ENCODE measurements at places on chromosomes 16 and 17.

DNA sequence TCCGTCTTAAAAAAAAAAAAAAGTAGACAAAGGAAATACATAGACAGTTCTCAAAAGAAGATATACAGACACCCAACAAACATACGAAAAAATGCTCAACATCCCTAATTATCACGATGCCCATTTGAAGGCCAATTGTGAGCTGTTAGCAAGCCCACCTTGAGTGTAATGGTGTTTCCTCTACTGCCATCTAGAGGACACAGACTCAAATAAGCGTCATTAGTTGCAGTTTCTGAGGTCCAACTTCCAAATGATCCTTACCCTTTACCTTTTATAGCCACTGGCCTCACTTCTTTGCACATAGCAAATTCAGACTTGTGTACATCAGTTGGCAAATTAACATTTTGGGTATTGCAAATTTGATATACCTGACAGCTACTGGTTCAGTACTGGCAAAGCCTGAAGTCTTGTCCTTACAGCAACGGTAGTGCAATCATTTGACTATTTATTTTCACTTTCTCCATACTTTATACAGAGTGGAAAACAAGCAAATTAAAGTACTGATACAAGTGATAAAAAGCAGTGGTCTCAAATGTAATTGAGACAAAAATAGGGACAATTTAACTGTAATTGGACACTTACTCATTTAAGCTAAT lies 536.3 kb upstream of the EEF2KMT start:
- no peak for DNase-seq
- H3K27me3 ChIP-seq: no peaks in the 10 kb centered on the region
- H3K4me3 ChIP-seq: no peak overlapping the region

- H3K27ac ChIP-seq: no peak overlapping the region
- H3K27me3 ChIP-seq: no peaks in the 10 kb centered on the region
- no peak overlapping the region for H3K4me3 ChIP-seq
- no peaks in the 10 kb centered on the region for H3K4me1 ChIP-seq
- no peaks in the 10 kb centered on the region for H3K36me3 ChIP-seq
- DNase-seq: no peak
Observed at GRCh38 chr17:42081516-42082129, 16.6 kb downstream of the ZNF385C start.

DNA sequence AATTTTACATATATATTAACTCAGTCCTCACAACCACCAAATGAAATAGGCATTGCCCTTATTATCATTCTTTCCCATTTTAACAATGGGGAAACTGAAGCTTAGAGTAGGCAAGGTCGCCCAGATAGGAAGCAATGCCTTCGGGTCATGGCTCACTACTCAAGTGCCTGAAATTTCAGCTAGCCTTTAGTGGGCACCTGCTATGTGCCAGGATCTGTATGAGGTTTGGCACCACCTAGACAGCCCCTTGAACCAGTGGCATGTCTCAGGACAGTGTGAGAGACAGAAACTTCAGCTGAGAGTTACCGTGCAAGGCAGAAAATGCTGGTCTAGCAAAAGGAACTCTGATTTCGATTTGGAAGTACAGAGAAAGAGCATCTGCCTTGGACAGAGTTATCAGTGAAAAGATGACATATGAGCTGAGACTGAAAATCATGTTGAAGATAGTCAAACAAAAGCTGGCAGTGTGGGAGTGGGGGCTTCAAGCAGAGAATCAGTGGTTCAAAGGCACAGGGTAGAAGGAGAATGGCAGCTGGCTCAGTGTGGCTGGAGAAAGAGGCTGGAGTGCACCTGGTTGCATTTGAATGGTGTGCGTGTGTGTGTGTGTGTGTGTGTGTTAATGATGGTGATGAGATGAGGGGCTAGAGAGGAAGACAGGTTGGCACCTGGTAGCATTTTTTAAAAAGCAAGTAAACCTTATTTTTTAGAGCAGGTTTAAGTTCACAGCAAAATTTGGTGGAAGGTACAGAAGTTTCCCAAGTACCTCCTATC lies 29.1 kb downstream of the CDH13 start:
- no peak overlapping the region for H3K4me3 ChIP-seq
- H3K4me1 ChIP-seq: peaks cover 73% of the 10 kb centered on the region
- H3K27me3 ChIP-seq: no peaks in the 10 kb centered on the region
- H3K27ac ChIP-seq: peak overlapping the region; percentile 76
- H3K36me3 ChIP-seq: no peaks in the 10 kb centered on the region

DNA sequence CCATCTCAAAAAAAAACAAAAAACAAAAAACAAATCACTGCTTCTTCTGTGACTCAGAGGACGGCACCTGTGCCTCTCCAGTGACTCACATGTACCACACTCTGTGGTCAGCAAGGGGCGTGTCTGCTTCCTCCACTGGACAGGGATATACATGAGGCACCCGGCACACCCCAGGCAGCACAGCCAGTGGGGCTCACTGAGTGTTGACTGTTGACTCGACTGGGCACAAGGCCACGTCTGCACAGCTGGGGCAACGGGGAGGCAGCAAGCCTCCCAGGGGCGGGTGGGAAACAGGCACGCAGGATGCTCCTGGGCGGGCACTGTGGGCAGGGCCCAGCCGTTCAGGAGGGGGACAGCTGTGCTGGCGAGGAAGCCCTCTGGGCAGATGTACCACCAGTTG lies 64.1 kb downstream of the TIMM22 start:
- no peak overlapping the region for H3K4me3 ChIP-seq
- no peaks in the 10 kb centered on the region for H3K27me3 ChIP-seq
- no peaks in the 10 kb centered on the region for H3K4me1 ChIP-seq
- H3K36me3 ChIP-seq: peaks cover 54% of the 10 kb centered on the region
- no peak for DNase-seq
- no peak overlapping the region for H3K27ac ChIP-seq

- no peaks in the 10 kb centered on the region for H3K36me3 ChIP-seq
- H3K4me1 ChIP-seq: no peaks in the 10 kb centered on the region
- H3K27ac ChIP-seq: no peak overlapping the region
- no peak overlapping the region for H3K4me3 ChIP-seq
- H3K27me3 ChIP-seq: no peaks in the 10 kb centered on the region
- no peak for DNase-seq
Observed at GRCh38 chr16:23382279-23382678, 70.7 kb downstream of the COG7 start.

DNA sequence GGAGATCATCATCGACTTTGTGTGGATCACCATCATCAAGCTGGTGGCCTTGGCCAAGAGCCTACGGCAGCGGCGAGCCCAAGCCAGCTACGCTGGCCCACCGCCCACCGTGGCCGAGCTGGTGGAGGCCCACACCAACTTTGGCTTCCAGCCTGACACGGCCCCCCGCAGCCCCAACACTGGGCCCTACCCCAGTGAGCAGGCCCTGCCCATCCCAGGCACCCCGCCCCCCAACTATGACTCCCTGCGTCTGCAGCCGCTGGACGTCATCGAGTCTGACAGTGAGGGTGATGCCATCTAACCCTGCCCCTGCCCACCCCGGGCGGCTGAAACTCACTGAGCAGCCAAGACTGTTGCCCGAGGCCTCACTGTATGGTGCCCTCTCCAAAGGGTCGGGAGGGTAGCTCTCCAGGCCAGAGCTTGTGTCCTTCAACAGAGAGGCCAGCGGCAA lies 72.5 kb downstream of the COG7 start:
- H3K27me3 ChIP-seq: no peaks in the 10 kb centered on the region
- no peaks in the 10 kb centered on the region for H3K36me3 ChIP-seq
- DNase-seq: no peak
- H3K4me1 ChIP-seq: no peaks in the 10 kb centered on the region

- H3K4me3 ChIP-seq: no peak overlapping the region
- H3K27me3 ChIP-seq: no peaks in the 10 kb centered on the region
Observed at GRCh38 chr17:76434870-76435269, 18.1 kb downstream of the UBE2O start.

DNA sequence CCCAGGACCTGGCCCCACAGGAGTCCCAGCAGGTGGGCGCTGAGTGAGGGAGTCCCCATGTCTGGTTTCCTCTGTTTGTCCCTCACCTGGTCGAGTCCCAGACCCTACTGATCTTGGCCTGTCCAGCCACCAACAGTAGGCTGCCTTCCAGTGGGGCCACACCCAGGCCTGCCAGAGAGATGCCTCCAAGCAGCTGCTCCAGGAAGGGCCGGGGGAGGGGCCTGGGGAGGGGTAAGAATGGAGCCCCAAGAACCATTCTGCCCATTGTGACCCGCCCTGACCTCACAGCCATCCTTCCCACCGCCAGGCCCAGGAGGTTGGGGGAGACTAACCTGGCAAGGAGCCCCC lies 736 bp downstream of the SPATA20 start:
- no peak overlapping the region for H3K27ac ChIP-seq
- H3K4me3 ChIP-seq: peak overlapping the region; percentile 42
- peaks cover 16% of the 10 kb centered on the region for H3K4me1 ChIP-seq
- no peaks in the 10 kb centered on the region for H3K27me3 ChIP-seq
- H3K36me3 ChIP-seq: no peaks in the 10 kb centered on the region

GRCh38 chr17:16886655-16887322 lies 85.1 kb downstream of the TNFRSF13B start:
- no peaks in the 10 kb centered on the region for H3K27me3 ChIP-seq
- no peaks in the 10 kb centered on the region for H3K36me3 ChIP-seq
- H3K27ac ChIP-seq: no peak overlapping the region
- H3K4me1 ChIP-seq: no peaks in the 10 kb centered on the region

- no peak for DNase-seq
- no peak overlapping the region for H3K4me3 ChIP-seq
- peaks cover 29% of the 10 kb centered on the region for H3K4me1 ChIP-seq
Observed at GRCh38 chr17:28926786-28927185, 23.9 kb upstream of the DHRS13 start.

GRCh38 chr17:80694992-80695912 lies 150.6 kb downstream of the RPTOR start:
- H3K36me3 ChIP-seq: no peaks in the 10 kb centered on the region
- H3K4me1 ChIP-seq: no peaks in the 10 kb centered on the region
- H3K27me3 ChIP-seq: no peaks in the 10 kb centered on the region
- DNase-seq: no peak
- H3K4me3 ChIP-seq: no peak overlapping the region

DNA sequence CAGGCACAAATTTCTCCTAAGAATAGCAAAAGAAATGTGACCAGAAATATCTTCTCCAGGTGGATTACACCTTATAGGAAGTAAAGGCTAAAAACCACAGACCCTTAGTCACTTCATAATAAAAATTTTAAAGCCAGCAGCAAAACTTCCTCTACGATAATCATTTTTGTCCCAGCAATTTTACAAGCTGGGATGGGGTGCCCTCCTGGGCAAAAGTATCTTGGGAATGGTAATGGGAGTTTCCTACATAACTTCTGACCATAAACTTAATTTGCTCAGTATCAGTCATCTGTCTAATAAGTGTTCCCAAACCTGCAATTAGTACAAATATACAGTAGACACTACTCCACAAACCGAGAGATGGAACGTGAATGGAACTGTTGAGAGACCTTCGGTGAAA lies 3.0 kb downstream of the PHF12 start:
- H3K4me1 ChIP-seq: peaks cover 27% of the 10 kb centered on the region

DNA sequence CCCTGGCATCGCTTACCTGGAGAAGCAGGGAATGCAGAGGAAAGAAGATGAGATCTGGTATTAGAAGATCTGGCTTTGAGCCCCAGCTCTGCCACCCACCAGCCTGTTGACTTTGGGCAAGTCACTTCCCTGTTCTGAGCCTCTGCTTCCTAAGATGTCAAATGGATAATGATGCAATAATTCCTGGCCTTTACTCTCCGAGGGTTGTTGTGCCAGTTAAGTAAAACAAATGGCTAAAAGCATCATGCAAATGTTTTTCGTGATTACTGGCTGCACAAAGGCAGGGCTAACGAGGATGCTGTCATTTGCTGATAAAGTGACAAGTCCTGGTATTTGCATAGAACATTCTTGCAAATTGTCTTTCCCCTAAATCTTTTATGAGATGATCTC lies 1.3 kb upstream of the ZNF821 start:
- no peaks in the 10 kb centered on the region for H3K27me3 ChIP-seq
- H3K27ac ChIP-seq: no peak overlapping the region
- no peak overlapping the region for H3K4me3 ChIP-seq
- H3K36me3 ChIP-seq: no peaks in the 10 kb centered on the region
- DNase-seq: no peak
- H3K4me1 ChIP-seq: peaks cover 16% of the 10 kb centered on the region

DNA sequence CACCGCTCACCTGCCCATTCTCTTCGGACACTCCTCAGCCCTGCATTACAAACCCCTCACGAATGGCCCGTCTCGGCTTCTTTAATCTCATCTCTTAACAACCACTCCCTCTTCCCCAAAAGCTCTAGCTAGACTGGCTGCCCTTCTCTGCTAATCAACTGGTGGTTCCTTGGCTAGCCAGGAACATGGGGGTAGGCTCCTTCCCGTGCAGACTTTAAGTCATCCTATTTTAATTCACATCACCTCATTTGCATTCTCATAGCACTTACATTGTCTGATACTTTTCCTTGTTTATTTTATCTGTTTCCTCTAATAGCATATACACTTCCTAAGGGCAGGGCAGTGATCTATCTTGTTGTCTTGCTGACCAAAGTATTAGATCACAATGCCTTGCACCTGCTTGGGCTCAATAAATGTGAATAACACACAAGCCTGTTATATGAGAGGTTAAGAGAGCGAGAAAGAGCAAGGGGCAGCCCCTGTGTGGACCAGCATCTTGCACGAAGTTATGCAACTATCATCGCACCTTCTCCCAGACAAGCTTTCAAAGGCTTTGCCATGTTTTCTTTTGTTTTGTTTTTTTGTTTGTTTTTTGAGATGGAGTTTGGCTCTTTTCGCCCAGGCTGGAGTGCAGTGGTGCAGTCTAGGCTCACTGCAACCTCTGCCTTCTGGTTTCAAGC lies 9.8 kb downstream of the TP53 start:
- H3K36me3 ChIP-seq: peaks cover 31% of the 10 kb centered on the region
- no peak overlapping the region for H3K27ac ChIP-seq

DNA sequence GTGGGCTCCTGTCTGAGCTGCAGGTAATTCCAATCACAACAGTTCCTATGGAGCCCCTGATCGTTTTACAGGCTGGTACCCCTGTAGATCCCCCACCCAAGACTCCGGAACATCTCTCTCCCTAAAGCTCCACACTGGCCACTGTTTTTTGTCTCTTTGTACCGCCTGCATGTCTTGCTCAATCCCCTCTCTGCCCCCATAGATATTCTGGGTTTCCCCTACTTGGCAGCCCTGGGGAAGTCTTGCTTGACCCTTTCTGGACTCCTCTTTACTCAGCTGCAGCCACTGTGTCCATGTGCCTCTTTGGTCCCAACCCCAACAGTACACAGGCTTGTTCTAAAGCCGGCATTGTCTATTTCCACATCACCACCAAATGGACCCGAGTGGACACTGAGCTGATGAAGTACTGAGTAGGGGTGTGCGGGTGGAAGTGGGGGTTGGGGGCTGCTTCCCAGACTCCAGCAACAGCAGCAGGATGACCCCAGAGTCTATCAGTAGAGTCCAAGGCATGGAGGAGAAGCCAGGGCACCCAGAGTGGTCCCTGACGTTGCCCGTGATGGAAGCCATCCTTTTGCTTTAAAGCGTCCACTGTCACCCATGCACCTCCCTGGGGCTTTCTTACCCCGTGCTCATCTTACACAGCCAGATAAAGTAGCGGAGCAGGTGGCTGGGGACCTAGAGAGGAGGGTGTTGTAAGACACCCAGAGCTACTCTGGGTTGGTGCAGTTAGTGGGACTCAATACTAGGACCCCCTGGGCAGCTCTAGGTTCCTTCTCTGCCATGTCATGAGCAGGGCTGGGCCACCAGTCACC lies 6.4 kb downstream of the CD300LB start:
- H3K27ac ChIP-seq: no peak overlapping the region
- peaks cover 3% of the 10 kb centered on the region for H3K27me3 ChIP-seq
- no peaks in the 10 kb centered on the region for H3K36me3 ChIP-seq

- H3K27me3 ChIP-seq: no peaks in the 10 kb centered on the region
- no peak overlapping the region for H3K4me3 ChIP-seq
- H3K27ac ChIP-seq: no peak overlapping the region
- H3K4me1 ChIP-seq: no peaks in the 10 kb centered on the region
Observed at GRCh38 chr17:31469959-31470358, 78.5 kb downstream of the RAB11FIP4 start.
